ENCODE measurements at places on chromosomes 5 and 9.
A peak's percentile ranks its signal among the peaks of the same experiment; 100 is the strongest.

- DNase-seq, result peak; percentile 89
Observed at GRCh38 chr5:176870110-176870591, 29.0 kb downstream of the HK3 start.

DNA sequence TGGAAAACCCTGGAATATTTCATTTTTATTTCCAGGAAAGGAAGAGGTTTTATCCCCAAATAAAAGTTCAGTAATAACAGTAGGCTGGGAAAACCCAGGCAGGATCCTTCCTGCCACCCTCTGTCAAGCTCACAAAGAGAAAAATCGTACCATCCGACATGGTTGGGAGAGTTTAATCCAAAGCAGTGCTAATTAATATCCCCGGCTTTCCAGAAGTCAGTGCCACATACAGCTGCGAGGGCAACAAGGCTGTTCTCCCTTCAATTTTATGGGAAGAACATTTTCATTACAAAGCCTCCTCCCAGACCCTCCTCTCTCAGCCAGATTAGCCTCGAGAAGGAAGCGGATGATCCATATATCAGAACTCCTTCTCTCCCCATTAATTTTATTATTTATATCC lies 95.5 kb downstream of the PAX5 start:
- DNase-seq, result no peak

DNA sequence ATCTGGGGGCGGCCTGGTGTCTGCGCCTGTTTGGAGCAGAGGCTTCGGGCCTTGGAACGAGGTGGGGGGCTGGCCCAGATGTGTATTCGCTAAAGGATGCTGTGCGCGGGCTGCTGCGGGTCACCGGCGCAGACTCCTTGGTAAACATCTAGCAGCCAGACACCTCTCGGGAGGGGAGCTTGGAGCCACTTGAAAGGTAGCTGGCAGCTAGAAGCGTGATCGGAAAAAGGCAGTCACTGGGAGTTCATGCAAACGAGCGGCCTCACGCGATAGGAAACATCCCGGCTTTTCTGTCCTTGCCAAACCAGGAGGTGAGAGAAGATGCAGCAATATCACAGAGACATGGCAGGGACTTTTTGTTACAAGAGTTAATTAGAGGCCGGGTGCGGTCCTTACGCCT lies 8.1 kb downstream of the LAMC3 start:
- no peak for DNase-seq

DNA sequence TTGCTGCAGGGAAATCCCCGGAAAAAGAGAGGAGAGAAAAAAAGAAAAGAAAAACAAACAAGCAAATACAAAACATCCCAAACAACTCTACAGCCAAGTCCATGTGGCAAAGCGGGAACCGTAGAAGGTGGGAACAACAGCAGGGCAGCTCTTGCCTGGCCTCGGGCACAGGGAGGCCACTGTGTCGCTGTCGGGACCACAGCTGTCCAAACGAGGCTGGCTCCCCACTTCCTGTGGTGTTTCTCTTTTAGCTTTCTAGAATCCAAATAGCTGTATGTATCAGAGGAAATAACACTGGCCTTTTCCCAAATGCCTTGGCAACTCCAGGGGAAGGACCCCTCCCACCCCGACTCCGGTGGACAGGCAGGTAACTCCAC lies 41.6 kb upstream of the EQTN start:
- no peak for DNase-seq

GRCh38 chr5:175343308-175343707 lies 100.7 kb downstream of the DRD1 start:
- no peak for DNase-seq

- no peak for DNase-seq
Observed at GRCh38 chr9:134187891-134188385, 23.6 kb upstream of the RNU6ATAC start.

DNA sequence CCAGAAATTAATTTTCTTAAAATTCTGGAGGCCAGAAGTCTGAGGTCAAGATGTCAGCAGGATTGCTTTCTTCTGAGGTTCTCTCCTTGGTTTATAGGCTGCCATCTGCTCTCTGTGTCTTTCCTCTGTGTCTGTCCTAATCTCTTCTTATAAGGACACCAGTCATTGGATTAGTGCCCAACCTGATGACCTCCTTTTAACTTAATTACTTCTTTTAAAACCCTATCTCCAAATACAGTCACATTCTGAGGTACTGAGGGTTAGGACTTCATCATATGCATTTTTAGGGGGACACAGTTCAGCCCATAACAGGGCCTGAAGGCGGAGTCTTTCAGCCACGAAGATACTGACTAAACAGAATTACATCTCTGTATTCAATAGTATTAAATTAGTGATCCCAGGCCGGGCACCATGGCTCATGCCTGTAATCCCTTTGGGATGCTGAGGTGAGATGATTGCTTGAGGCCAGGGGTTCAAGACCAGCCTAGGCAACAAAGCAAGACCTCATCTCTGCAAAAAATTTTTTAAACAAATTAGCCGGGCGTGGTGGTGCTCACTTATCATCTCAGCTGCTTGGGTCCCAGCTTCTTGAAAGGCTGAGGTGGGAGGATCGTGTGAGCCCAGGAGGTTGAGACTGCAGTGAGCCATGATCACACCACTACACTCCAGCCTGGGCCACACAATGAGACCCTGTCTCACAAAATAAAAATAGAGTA lies 5.9 kb upstream of the RPS6 start:
- no peak for DNase-seq

GRCh38 chr9:91604451-91605179 lies 181.0 kb upstream of the NFIL3 start:
- no peak for DNase-seq

GRCh38 chr5:172858511-172858989 lies 24.5 kb downstream of the ERGIC1 start:
- no peak for DNase-seq

DNA sequence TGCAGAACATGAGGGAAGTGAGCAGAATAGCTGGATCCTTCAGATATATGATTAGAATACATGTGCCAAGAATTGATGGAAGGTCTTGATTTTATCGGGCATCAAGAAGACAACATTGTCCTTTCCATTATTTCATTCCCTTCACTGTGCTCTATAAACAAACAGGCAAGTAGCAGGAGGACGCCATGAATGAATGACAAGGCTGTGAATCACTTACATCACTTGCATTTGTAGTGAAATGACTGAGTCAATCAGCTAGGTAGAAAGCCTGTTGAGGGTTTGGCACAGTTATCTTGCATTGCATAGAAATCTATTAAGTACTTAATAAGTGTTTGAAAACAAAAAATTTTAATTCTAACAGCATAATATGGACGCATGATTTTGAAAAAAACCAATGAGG lies 548.8 kb upstream of the IZUMO3 start:
- no peak for DNase-seq

GRCh38 chr5:57094753-57095683 lies 78.8 kb upstream of the GPBP1 start:
- DNase-seq, result peak; percentile 77

DNA sequence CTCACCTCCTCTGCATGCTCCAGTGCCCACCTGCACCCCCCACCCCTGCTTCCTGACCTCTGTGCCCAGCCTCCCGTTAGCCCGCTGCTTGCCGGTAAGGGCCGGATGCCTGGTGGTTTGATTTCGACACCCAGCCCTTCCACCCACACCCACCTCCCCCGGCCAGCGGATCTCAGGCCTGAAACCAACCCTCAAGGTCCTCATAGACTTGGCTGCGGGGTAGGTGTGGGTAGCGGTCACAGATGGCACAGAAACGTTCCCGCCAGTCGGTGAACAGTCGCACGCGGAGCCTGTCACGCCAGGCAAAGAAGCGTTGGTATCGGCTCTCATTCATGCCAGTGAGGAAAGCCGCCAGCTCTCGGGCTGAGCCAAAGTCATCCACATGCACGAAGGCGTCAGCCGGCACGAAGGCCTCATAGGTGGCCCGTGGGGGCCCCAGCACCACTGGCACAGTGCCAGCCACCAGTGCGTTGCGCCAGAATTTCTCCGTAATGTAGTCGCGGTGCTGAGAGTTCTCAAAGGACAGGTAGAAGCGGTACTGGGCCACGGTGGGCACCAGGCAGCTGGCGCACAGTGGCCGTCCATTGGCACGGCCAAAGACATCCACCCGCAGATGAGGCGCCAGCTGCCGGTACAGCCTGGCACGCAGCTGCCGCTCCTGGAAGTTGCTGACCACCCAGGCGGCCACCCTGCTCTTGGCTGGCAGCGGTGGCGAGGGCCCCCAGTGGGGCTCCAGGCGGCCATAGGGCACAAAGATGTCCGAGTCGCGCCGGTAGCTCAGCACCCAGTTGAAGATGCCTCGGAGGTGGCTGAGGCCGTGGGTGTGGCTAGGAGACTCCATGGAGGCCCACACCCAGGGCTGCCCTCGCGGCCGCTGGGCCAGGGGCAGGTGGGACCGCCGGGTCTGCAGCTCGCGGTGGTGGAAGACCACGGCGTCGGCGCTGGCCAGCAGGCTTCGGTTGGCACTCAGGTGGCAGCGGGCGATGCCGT lies 1.1 kb downstream of the FUT7 start:
- no peak for DNase-seq

- no peak for DNase-seq
Observed at GRCh38 chr5:179612577-179613459, 10.7 kb downstream of the HNRNPH1 start.

DNA sequence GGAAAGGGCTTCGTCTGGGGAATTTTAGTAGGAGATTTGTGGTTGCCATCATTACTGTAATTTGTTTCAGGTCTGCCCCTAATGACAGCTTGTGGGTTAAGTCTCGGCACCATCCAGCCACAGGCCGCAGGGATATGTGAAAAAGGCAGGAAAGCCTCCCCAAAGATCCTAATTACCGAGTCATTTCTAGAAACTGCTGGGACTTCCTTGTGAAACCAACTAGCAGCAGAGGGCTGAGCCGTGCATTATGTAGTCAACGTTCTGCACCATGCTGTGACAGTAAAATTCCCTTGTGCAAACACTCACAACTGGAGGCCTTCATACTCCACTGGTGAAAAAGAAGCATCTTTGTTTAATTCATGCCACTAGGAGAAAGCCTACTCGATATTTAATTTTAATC lies 230.3 kb downstream of the MPDZ start:
- peak; percentile 86 for DNase-seq

- no peak for DNase-seq
Observed at GRCh38 chr9:106769331-106769730, 93.6 kb upstream of the ZNF462 start.

GRCh38 chr5:171242521-171242920 lies 66.5 kb upstream of the TLX3 start:
- no peak for DNase-seq

DNA sequence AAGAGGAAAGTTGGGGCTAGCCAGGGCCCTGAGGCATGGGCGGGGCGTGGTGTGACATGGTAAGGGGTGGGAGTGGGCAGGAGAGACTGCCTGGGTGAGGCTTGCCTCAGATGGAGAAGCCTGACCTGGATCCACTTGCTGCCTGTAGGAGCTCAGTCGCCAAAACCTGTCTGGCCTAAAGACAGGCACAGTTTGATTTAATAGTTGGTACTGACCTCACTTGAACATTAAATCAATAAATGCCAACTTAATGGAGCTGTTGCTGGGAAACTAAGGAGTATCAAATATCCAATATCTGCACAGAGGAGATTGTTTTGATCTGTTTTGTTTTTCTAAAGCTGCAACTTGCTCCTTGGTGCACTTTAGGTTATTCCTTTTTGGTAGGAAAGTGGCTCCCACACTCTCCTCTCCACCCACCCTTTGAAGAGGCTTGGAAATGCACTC lies 86.4 kb downstream of the RCL1 start:
- no peak for DNase-seq

All from islet precursor cell (in vitro differentiated cells).